ENCODE measurements at places on chromosomes 13 and 19. TPM values are rescaled to one million over a fixed set of nuclear protein-coding genes. Genes with fewer than 3 reads are reported as not detected.

SOX21 gene
- not detected for total RNA-seq

DNA sequence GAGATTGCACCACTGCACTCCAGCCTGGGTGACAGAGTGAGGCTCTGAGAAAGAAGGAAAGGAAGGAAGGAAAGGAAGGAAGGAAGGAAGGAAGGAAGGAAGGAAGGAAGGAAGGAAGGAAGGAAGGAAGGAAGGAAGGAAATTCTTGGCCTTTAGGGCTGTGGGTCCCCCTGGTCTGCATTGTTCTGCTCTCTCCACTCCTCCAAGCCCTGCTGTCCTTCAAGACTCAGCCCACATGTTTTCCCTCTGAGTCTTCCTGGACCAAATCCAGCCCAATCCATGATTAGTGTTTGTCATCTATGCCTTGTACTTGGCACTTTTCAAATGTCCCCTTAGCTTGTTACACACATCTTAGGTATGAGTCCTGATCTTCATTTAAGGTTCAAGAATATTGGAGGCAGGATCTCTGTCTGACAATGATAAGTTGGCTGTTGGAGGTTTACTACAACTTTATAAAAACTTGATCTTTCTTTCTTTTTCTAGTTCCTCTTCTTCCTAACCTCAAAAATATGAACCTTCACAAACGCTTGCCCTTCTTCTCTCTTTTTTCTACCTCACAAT is 48.8 kb upstream of the INTS6 start:
- peak; percentile 19 for DNase-seq

DNA sequence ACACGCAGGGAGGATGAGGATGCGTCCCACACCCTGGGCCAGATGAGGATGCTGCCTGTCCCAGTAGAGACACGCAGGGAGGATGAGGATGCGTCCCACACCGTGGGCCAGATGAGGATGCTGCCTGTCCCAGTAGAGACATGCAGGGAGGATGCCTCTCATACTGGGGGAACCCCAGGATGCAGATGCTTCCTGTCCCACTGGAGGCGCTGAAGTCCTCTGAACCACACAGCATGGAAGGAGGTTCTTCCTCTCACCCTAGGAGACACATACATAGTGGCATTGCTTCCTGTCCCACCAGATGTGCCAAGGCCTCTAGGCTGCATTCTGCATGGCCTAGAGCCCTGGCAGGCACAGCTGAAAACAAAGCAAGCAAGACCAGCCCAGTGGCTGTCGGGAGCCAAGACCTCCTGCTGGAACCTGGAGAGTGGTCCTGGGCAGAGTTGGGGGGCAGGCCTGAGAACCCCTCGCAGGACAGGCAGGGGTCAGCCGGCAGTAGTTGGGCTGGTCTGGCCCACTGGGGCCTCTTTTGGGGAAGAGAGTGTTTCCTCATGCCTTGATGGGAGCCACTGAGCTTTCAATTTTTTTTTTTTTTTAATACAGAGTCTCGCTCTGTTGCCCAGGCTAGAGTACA is 4.3 kb downstream of the HPN start:
- no peak for DNase-seq

- DNase-seq: peak; percentile 95
Observed at GRCh38 chr13:109389892-109390345, 396.5 kb downstream of the IRS2 start.

CYP4F8 gene
- under 0.01 TPM for total RNA-seq
